NB4 (cell line): ENCODE measurements at places on chromosomes 7 and 10.
A peak's percentile ranks its signal among the peaks of the same experiment; 100 is the strongest.

GRCh38 chr7:106196460-106197021, 84.4 kb upstream of the SYPL1 start:
- DNase-seq, result no peak

DNA sequence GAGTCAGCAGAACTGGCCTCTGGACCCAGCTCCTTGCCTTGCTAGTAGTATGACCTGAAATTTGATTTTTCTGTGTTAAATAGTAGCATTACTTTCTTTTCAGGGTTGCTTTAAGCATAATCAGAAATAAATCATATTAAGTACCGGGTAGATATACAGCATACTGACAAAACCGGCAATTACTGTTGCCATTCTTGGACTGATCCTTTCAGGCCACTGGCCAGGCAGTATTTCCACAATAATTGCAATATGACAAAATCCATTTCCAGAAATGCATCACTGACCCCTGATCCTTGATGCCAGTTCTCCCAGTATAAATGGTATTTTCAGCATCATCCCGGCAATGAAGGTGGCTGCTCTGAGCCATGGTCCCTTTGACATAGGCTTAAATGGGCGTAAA, 6.9 kb downstream of the LRIT1 start:
- DNase-seq, result no peak

DNA sequence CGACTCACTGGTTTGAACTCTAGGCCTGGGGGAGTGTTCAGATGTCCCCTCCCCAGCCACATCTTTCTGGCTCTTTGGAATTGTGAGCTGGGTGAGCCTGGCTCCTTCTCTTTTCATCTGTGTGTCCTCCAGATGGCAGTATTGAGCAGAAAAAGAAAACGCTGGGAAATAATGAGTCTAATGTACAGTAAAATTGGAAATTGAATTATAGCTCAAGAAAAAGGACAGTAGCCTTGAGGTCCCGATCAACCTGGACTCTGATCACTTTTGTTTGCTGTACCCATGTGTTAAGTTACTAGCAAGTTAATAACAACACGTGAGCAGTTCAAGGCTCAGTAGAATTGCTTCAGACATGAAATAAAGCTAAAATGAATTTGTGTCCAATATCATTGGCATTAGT, 77.9 kb downstream of the SNX10 start:
- DNase-seq, result peak; percentile 76

- DNase-seq, result no peak
Measured at GRCh38 chr7:155624412-155624811, 20.0 kb upstream of the RBM33 start.

DNA sequence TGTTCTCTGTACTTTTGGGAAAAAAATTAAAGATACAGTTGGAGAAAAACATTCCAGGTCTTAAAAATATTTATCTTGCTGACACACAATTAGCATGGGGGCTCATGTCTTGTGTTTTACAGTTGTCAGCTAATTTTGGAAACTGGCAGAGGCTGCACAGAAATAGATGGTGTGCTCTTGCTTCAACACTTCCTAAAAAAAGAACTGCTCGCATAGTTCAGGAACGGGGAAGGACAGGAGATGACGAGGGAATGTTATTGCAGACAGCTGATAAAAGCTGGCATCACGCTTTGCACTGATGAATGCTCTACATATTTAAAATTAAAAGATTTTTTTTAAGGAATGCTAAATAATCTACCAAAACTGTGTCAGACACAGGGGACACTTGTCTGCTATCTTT, 103.5 kb upstream of the CELF2 start:
- no peak for DNase-seq

GRCh38 chr7:954330-955238, at the start of gene ADAP1:
ADAP1 (minus strand) TSS chr7:954680; CDS start chr7:954477, 203 bp downstream.
- peak; percentile 85 for DNase-seq

GRCh38 chr10:68997211-68997610, 8.6 kb downstream of the KIFBP start:
- no peak for DNase-seq

GRCh38 chr7:140640727-140641523, at the start of gene DENND2A:
DENND2A (minus strand) TSS chr7:140640813; CDS start chr7:140602397, 38,416 bp downstream.
- DNase-seq, result peak; percentile 41

DNA sequence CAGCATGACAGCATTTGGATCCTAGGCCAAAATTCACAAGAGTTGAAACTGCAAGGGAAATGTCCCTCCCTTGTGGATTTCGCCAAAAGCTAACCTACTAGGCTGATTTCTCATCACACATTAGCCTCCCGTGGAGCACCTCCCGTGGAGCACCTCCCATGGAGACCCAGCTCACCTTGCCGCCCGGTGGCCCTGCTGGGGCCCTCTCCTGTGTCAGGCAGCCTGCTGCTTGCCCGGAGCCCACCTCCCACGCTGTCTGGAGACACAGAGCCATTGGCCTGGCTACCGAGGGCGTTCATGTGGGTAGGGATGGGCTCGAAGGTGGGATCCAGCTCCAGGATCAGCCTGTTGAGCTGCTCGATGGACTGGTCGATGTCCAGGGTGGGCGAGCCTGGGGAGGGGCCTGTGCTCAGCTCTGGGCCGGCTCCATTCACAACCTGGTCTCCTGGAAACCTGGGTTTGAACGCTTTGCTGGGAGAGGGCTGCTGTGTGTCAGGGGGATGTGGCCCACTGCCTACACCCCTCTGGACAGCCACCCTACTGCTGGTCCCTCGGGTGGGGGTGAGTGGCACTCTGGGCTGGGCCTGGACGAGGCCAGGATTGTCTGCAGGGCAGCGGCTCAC, 213.6 kb downstream of the TNS3 start:
- no peak for DNase-seq

DNA sequence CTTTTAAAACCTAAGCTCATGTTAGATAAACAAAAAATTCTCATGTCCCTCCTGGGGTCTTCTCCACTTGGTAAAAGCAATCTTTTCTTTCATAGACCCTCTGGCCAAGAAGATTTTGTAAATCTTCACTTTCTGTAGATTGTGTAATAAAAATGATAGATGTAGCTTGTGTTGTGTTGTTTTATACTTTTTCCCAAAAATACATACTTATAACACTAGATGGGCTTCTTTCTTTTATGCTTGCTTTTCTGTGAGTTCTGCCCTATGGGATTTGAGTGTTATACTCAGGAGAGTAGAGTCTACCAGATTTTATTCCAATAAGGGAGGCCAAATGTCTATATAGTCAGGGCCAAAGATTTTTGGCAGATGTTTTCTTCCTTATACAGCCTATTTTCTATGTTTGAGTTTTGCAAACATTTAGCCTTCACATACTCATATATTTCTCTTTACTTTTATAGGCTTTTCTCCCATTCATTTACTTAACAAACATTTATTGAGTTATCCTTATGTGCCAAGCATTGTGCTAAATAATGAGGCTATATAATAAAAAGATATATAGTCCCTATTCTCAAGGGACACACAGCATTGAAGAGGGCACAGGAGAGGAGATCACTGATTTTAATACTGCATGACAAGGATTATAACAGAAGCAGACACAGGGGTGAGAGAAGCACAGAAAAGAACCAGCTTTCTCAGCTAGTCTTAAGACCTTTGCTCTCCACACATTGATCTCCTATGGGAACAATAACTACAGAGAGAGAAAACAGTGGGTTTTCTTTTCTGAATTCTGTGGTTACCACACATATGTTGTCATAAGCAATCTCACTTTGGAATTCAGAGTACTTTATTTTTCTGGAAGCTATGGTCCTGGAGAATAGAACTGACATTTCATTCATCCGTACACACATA, 58.0 kb upstream of the PNLIP start:
- no peak for DNase-seq

GRCh38 chr10:86113501-86113900, 253.1 kb downstream of the GRID1 start:
- DNase-seq, result no peak

- DNase-seq, result peak; percentile 93
Measured at GRCh38 chr10:118870467-118871243, 115.9 kb upstream of the CACUL1 start.

DNA sequence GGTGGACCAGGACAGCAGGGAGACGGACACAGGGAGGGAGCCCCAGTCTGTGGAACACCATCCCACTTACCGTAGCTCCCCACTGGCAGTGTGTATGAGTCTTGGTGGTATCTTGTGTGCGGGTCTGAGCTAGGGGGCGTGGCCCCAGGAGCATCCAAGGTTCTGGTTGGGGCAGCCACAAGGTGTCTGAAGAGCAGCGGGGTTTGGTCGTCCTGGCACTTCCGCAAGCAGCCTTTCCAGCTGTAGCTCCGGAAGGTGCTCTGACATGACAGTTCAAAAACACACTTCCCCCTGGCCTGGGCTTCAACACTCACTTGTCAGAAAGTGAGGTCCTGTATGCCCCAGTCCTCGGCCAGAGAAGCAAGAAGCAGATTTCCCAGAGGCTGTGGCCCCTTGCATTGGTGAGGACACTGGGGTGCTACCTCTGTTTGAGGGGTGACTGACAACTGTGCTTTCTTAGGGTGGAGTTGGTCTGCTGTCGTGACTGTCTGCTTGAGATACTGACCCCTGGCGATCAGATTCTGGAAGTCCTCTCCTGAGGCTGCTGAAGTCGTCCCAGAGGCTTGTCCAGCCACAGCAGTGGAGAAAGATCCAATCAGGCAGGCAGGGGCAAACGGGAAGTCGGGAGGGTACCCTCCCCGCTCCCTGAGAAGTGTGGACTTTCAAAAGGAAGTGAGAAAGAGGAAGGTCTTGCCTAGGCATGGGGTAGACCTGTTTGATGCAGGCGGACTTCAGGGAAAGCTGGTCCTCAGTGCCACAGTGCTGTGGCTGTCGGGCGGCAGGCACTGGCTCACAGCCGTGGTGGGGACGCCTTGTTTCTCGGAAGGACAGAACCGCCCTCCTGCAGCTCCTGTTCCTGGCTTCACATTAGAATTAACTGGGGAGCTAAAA, 51.4 kb upstream of the PFKFB3 start:
- peak; percentile 79 for DNase-seq

DNA sequence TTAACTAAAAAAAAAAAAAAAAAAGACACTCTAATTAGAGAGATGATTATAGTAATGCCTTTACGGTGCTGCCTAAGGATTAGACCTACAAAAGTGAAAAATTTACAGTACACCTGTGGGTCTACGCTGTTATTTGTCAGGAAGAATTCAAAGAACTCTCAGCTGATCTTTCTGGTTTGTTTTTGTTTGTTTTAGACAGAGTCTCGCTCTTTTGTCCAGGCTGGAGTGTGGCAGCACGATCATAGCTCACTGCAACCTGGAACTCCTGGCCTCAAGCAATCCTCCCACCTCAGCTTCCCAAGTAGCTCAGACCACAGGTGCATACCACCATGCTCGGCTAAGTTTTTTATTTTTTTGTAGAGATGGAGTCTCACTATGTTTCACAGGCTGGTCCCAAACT, 28.3 kb upstream of the FOXK1 start:
- no peak for DNase-seq

- no peak for DNase-seq
Measured at GRCh38 chr7:106284714-106285050, at the start of gene NAMPT. NAMPT (minus strand) TSS chr7:106284983; CDS start chr7:106284884, 99 bp downstream.

- no peak for DNase-seq
Measured at GRCh38 chr10:31197886-31198285, 121.1 kb upstream of the ZEB1 start.

DNA sequence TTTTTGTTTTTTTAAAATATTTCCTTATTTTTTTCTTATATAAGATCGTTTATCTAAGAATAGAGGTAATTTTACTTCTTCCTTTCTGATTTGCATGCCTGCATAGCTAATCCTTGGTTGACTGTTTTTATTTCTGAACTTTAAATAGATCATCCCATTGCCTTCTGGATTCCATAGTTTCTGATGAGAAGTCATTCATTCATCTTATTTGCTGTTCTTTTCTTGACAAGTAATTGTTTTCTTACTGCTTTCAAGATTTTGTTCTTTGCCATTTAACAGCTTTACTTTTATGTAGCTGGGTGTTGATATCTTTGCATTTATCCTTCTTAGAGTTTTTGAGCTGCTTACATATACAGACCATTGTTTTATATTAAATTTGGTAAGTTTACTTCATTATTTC, 437.9 kb downstream of the SDK1 start:
- no peak for DNase-seq

GRCh38 chr10:92238586-92239098, 52.2 kb downstream of the CPEB3 start:
- peak; percentile 57 for DNase-seq

GRCh38 chr7:106623853-106624252, 37.1 kb downstream of the CCDC71L start:
- no peak for DNase-seq

DNA sequence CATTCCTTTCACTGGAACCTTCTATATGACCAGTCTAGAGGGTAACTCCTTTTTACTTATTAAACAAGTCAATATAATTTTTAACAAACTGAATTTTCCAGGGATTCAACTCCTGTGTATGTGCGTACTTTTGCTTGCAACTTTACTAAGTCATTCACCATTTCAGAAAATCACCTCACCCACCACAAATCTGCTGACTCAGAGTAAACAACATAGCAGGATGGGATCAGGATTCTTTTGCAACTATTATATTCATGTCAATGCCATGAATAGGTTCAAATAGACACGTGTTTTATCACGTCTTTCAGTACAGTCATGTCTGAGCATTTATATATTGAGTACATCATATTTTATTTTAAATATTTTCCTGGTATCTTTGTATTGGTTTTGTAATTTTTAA, 14.5 kb downstream of the CTTNBP2 start:
- no peak for DNase-seq

DNA sequence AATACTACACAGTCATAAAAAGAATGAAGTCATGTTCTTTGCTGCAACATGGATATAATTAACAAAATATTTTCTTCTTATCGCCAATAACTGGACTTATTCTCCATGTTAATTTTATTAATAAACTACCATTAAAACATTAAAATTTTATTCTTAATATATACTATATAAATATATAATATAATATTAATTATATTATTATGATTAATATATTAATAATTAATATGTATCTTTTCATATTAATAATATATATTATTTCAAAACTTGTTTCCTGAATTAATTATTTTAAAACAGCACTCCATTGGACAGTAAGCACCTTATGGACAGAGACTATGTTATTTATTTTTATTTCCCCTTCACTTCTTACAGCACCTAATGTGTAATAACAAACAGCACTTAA, 182.8 kb downstream of the ARL4A start:
- DNase-seq, result no peak

GRCh38 chr10:4426866-4427265, 399.1 kb upstream of the AKR1E2 start:
- DNase-seq, result no peak

DNA sequence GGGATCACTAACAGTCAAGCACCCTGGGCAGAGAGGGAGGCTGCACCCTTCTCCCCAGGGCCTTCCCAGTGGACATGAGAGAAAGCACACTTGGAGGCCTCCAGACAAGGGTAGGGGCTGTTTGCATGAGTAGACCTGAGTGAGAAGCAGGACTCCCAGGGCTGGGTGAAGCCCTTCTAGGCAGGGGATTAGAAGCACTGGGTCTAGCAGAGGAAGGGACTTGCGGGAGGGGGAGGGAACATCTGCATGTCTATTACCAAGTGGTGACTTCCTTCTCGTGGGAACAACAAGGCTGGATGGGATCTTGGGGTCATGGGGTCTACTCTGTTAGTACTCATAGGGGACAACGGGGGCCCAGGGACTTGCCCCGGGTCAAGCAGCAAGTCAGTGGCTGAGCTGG, 67.8 kb downstream of the EMX2 start:
- no peak for DNase-seq
